ENCODE measurements at places on chromosomes 4 and X. TPM values are rescaled to one million over a fixed set of nuclear protein-coding genes. Genes with fewer than 3 reads are reported as not detected.
A peak's percentile ranks its signal among the peaks of the same experiment; 100 is the strongest.

GRCh38 chr4:160795216-160795615 lies 1368.6 kb downstream of the FSTL5 start:
- no peak for DNase-seq

DNA sequence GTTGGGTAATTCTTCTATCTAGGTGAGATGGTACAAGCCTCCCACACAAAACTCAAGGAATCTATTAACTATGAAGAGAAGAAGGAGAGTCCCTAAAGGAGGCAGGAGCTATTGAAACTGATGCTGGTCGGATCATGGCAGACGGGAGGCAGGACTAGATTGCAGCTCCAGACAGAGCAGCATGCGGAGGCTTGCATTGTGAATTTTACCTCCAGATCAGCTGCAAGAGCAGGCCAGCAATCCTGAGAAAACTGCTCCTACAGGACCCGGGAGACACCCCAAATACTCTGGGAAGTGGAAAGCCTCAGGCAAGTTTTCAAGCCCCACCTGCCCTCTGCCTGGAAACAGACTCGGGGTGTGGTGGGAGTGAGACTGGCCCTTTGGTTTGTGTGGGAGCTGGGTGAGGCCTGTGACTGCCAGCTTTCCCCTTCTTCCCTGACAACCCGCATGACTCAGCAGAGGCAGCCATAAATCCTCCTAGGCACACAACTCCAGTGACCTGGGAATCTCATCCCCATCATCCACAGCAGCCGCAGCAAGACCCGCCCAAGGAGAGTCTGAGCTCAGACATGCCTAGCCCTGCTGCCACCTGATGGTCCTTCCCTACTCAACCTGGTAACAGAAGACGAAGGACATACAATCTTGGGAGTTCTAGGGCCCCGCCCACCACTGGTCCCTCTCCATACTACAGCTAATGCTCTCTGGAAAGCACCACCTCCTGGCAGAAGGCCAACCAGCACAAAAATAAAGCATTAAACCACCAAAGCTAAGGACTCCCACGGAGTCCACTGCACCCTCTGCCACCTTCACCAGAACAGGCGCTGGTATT lies 30.9 kb downstream of the GATB start:
- no peak for DNase-seq

DNA sequence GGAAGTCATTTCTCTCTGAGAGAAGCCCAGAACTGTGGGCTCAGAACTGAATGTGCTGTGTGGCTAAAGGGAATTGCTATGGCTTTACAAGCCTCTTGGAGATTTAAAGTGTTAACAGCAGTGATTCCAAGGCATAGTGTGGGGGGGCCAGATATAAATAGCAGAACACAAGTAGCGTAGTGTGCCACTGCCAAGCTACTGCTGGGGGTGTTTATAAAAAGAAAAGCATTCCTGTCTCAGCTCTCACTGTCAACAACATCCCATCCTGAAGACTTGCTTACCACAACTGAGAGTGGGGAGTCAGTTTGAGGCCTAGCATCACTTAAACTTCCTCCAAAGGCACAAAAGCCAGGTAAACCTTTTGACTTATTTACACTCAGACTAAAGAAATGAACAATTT lies at the start of gene ART3:
TSS of gene ART3 (plus strand) at position 242 of the 400 bp plus-strand sequence. CDS start 1,181 bp downstream, outside the sequence.
- no peak for DNase-seq

DNA sequence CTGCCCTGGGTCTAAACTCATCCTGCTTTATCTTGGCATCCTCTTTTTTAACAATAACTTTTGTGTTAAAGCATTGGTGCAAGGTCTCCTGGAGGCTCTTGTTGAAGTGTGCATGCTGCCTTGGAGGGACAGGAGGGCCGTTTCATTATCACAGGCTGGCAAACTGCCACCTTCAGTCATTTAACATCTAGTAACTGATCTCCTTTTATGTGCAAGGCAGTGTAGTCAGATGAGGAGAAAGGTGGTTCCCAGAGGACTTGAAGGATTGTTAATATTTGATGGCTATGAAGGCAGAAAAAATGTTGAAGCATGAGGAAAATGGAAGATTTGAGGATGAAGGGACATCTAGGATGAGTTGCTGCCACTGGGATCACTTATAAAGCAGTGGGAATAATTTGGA lies 439.4 kb downstream of the RAPGEF2 start:
- DNase-seq: no peak

- no peak for DNase-seq
Measured at GRCh38 chr4:90648311-90648710, 521.1 kb downstream of the CCSER1 start.

- no peak for DNase-seq
Measured at GRCh38 chr4:88320780-88321373, 36.5 kb upstream of the PPM1K start.

DNA sequence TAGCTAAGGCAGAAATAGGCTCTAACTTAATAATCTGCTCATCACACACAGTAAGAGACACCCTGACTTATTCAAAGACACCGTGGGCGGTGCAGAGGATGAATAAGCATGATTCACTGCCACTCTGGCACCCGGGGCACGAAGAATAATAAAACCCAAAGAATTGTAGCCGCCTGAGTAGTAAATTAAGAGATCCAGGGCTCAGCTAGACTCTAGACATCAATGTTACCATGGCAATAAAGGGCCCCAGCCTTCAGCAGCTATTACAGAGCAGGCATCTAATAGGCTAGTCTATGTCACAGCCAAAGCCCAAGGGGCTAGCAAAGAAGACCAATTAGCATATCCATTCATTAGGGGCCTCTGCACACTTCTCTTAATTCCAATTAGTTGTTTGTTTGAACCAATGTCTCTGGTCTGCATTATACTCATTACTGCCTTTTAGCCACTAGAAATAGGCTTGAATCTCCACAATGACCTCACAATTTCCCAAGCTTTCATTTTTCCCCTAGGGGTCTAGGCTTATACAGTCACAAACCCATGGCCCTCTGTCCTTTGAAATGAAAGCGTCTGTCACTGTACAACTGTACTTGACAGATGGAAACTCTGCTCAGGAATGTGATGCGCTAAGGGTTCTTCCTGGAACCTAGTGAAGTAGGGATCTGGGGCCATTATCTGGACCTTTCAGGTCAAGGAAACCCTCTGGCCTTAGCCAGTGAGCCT lies 3.0 kb upstream of the ATP1B4 start:
- no peak for DNase-seq

- peak; percentile 27 for DNase-seq
Measured at GRCh38 chrX:2503591-2504500, 3.1 kb upstream of the DHRSX start.

- DNase-seq: peak; percentile 63
Measured at GRCh38 chrX:2262668-2263055, 238.1 kb downstream of the DHRSX start.

DNA sequence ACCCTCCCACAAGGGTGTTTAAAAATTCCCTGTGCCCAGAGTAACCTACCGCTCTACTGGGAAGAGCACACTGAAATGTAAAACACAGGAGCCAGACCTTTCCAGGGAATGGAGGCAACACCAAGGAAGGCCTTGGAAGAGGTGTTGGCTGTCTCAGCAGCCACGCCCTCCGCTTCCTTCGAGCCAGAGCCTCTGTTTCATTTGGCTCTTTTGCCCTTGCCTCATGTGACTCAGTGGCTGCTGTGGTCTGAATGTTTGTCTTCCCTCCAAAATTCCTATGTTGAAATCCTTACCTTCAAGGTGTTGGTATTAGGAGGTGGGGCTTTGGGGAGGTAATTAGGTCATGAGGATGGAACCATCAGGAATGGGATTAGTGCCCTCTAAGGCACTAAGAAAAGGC lies 11.3 kb downstream of the SCD5 start:
- DNase-seq: no peak

GRCh38 chrX:110218591-110218990 lies 99.3 kb downstream of the AMMECR1 start:
- no peak for DNase-seq

DNA sequence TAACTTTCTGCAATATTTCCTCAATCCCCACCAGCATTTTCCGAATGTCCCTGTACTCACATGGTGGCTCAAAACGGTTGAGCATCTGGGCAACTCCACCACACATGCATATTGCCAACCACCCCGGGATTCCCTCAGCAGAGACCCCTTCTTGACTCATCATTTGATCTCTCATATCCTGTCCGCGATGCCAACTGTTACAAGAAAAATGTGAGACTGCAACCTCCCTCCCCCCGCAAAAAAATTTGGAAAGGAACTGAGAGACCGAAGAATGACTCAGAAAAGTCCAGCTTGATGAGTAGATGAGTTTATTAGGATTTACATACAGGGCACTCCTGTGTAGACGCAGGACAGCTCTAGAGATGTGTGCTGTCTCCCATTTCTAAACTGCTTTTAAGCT lies 561.4 kb downstream of the ZIC3 start:
- DNase-seq: no peak

- DNase-seq: no peak
Measured at GRCh38 chrX:80388206-80388605, 32.0 kb upstream of the TENT5D start.

GRCh38 chr4:177483271-177483670 lies 41.0 kb upstream of the AGA start:
- DNase-seq: no peak

GRCh38 chr4:162356181-162356580 lies 192.4 kb upstream of the FSTL5 start:
- DNase-seq: no peak

GRCh38 chr4:141642063-141642462 lies 5.7 kb downstream of the IL15 start:
- DNase-seq: no peak

DNA sequence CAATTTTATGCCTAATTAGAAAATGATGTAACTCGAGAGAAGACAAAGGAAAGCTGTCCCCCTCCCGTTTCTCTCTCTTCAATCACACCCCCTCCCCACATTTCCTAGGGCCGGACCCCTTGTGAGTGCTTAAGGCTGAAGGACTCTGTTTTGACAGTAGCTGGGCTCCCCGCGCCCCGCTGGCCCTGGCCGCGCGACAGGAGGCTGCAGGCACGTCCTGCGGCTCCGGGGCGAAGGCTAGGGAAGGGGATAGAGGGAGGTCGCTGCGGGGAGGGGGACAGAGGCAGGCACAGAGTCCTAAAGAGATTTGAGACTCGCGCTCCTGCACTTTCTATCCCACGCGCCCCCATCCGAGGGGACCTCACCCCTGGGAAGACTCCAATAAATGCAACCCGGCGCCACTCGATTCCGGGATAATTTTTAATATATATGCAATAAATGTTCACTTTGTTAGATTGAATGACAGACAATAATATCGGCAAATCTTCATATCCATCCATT lies 56.2 kb upstream of the TMEM33 start:
- DNase-seq: no peak

GRCh38 chr4:19381068-19381467 lies 870.6 kb upstream of the SLIT2 start:
- no peak for DNase-seq

DNA sequence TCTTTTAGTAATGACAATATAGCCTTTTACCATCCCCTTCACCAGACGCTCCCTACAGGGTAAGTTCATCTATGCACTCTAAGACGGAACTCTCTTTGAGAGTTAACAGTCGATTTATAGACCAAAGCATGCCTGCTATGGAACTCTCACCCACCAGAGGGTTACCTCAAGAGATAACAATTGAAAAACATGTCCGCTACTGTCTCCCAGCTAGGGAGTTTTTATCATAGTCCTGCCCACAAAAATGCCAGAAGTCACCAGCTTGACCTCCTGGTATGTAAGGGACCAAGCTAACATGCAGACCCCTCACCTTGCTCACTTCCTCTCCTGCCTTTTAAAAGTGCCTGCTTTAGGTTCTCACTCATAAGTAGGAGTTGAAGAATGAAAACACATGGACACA lies 16.7 kb upstream of the YTHDC1 start:
- DNase-seq: no peak

The F9 gene
- not detected for total RNA-seq

The BEND2 gene
- not detected for total RNA-seq

The SSX3 gene
- total RNA-seq: not detected

The PDE5A gene
- total RNA-seq: 144 TPM

The MSX1 gene
- 0.71 TPM for total RNA-seq

The TMEM47 gene
- 71.5 TPM for total RNA-seq
